ENCODE measurements at places on chromosomes 5 and 9. TPM values are rescaled to one million over a fixed set of nuclear protein-coding genes. Genes with fewer than 3 reads are reported as not detected.

GRCh38 chr9:89464300-89464901, 33.5 kb downstream of the SEMA4D start:
- H3K27ac ChIP-seq = no peak overlapping the region
- no peak overlapping the region for H3K4me3 ChIP-seq
- no peak for DNase-seq
- peaks cover 14% of the 10 kb centered on the region for H3K4me1 ChIP-seq
- no peaks in the 10 kb centered on the region for H3K27me3 ChIP-seq

DNA sequence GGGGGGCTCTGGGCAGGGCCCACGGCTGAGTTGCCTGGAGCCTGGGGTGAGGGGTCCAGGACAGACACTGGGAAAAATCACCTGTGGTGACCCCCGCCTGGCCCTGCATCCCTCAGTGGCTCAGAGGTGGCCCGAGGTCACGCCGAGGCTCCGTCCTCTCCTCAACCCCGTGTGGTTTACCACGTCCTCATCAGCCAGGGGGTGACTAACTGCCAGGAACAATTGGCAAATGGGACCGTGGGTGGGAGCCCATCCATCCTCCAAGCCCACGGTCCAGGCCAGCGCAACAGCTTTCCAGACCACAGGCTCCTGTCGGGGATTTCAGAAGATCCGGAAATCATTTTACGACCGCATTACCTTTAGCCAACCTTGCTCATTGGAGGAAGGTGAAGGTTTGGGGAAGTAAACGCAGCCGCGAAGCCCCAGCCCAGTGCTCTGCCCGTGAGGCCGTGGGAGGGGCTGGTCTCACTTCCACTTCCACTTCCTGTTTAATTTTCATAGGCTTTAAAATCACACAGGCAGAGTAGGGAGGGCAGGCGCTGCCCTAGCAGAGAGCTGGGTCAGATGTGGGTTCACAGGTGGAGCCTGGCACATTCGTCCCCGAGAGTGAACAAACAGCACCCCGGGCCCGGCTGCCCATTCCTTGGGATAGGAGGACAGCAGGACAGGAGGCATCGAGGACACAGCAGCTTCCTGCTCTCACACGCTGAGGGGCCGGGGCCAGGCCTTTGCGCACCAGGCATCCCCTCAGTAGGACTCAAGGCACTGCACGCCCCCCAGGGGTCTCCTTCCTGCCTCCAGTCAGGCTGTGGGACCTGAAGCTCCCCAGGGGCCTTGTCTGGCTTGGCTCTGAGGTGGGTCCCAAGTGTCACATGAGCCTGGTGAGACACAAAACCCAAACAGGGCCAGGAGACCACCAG, 19.8 kb upstream of the SLC9A3 start:
- H3K36me3 ChIP-seq = no peaks in the 10 kb centered on the region
- H3K4me1 ChIP-seq = peaks cover 10% of the 10 kb centered on the region
- no peak for DNase-seq
- peaks cover 27% of the 10 kb centered on the region for H3K27me3 ChIP-seq
- no peak overlapping the region for H3K27ac ChIP-seq

- no peaks in the 10 kb centered on the region for H3K4me1 ChIP-seq
- DNase-seq = no peak
- H3K27me3 ChIP-seq = peaks cover 38% of the 10 kb centered on the region
- H3K27ac ChIP-seq = no peak overlapping the region
Observed at GRCh38 chr5:1417586-1418225, 27.5 kb downstream of the SLC6A3 start.

Gene ZFP62
- total RNA-seq = 62.0 TPM

Gene BAAT
- 0.36 TPM for total RNA-seq
